Naive thymus-derived CD4-positive, alpha-beta T cell (primary cell): ENCODE measurements at places on chromosomes 3 and 15. TPM values are rescaled to one million over a fixed set of nuclear protein-coding genes. Genes with fewer than 3 reads are reported as not detected.

GRCh38 chr3:187994221-187995042, 159.5 kb upstream of the LPP start:
- peaks cover 37% of the 10 kb centered on the region for H3K4me1 ChIP-seq
- no peak overlapping the region for H3K27ac ChIP-seq
- no peak overlapping the region for H3K4me3 ChIP-seq
- no peaks in the 10 kb centered on the region for H3K36me3 ChIP-seq
- H3K27me3 ChIP-seq: no peaks in the 10 kb centered on the region

DNA sequence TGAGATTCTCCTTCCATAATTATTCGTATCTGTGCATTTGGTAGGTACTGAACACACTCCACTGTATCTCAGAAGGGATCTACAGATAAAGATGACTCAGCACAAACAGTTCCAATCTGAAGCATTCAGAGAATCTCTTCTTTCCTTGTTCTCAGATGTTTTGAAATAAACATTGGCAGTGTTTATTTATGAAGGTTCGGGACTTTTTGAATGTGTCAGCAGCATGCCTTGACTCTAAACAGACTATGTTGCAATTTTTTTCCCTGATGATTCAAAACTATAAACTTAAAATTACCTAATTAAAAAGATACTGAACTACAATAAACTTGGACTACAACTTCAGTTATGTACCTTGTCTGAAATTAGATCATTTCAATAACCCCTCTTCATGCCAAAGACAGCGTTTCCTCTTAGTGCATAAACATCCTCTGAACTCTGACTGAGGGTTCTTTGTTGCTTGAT, 612.9 kb upstream of the TBL1XR1 start:
- no peaks in the 10 kb centered on the region for H3K4me1 ChIP-seq
- no peak overlapping the region for H3K27ac ChIP-seq
- peak; percentile 16 for DNase-seq
- H3K36me3 ChIP-seq: no peaks in the 10 kb centered on the region
- H3K4me3 ChIP-seq: no peak overlapping the region
- H3K27me3 ChIP-seq: no peaks in the 10 kb centered on the region

GRCh38 chr3:53939813-53940212, 48.2 kb upstream of the SELENOK start:
- no peak overlapping the region for H3K4me3 ChIP-seq
- H3K36me3 ChIP-seq: no peaks in the 10 kb centered on the region
- H3K27ac ChIP-seq: no peak overlapping the region
- H3K27me3 ChIP-seq: no peaks in the 10 kb centered on the region

DNA sequence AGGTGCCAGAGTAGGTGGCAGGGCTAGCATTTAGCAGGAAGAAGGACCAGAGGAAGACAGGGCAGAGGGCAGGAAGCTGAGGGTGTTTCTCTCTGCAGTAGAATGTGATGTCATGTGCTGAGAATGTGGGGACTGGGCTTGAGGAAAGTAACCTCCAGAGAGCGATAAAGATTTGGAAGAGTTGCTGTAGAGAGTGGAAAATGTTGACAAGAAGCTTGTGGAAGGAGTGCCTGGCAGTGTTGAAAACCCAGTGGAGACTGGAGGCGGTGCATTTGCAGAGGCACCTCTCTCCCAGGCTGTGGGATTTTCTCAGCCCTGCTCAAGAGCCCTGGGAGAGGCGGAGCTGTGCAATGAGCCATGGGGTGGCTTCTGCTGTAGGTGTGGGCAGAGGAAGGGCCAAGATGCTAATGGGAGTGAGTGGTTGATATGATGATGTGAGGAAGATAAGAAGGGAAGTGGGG, 54.8 kb downstream of the MESD start:
- H3K4me3 ChIP-seq: no peak overlapping the region
- DNase-seq: no peak
- no peaks in the 10 kb centered on the region for H3K27me3 ChIP-seq
- H3K36me3 ChIP-seq: no peaks in the 10 kb centered on the region
- H3K4me1 ChIP-seq: no peaks in the 10 kb centered on the region

DNA sequence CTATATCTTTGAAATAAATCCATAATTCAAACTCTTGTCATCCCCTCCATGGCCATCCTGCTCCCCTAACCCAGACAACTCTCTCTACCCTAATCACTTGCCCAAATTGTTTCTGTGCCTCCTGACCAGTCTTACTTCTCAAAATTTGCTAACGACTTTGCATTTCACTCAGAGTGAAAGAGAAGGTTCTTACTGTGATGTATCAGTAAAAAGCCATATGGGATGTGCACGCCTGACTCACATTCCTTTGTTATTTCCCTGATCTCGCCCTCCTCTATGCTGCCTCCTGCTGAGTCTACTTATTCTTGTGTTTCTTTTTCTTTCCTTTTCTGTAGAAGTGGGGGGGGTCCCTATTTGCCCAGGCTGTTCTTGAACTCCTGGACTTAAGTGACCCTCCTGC, 487.2 kb upstream of the FRG2C start:
- no peak overlapping the region for H3K27ac ChIP-seq
- no peaks in the 10 kb centered on the region for H3K4me1 ChIP-seq
- no peak for DNase-seq
- H3K27me3 ChIP-seq: no peaks in the 10 kb centered on the region
- H3K4me3 ChIP-seq: no peak overlapping the region

DNA sequence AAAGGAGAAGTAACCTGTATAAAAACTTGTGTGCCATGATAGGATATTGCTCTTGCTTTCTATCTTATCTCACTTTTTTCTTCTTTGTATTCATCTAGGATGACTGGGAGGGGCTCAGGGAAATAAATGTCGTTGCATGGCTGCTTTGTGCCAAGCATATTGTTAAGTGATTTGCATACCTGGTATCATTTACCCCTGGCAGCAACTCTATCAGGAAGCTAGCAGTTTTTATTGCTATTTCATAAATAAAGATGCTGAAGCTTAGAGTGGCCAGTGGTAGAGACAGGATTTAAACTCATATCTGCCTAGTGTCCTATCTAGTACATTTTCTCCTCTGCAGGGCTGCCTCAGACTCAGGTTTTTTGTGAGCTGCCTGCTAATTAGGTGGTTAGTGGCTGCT, 253.3 kb downstream of the PTPRG start:
- H3K4me3 ChIP-seq: no peak overlapping the region
- no peaks in the 10 kb centered on the region for H3K27me3 ChIP-seq
- H3K4me1 ChIP-seq: no peaks in the 10 kb centered on the region
- DNase-seq: no peak
- H3K36me3 ChIP-seq: no peaks in the 10 kb centered on the region

GRCh38 chr3:141368062-141368924, at the start of gene ZBTB38:
Gene ZBTB38 (plus strand): TSS chr3:141368504. CDS start chr3:141442389, 73,885 bp downstream.
- H3K4me1 ChIP-seq: no peaks in the 10 kb centered on the region
- no peak within 1 kb of the TSS for H3K4me3 ChIP-seq
- H3K36me3 ChIP-seq: no peaks in the 10 kb centered on the region
- H3K27ac ChIP-seq: no peak within 1 kb of the TSS

DNA sequence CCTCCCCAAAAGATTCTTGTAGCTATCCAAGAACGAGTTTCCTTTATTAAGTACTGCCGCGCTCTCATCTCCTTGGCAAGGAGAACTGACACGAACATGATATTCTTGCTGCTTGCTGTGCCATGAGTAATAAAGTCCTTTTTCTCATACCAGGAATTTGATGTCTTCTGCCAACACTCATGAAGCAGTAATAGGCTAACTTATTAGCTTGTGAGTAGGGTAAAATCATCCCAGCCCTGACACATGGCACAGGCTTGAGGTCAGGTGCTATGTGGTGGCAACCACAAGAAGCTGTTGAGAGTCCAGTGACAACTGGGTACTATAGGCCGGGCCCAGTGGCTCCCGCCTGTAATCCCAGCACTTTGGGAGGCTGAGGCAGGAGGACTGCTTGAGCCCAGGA, 22.7 kb upstream of the UBXN7 start:
- no peaks in the 10 kb centered on the region for H3K36me3 ChIP-seq
- H3K4me3 ChIP-seq: no peak overlapping the region
- H3K4me1 ChIP-seq: no peaks in the 10 kb centered on the region
- no peak overlapping the region for H3K27ac ChIP-seq
- DNase-seq: no peak
- no peaks in the 10 kb centered on the region for H3K27me3 ChIP-seq

GRCh38 chr15:88337993-88338392, 81.5 kb upstream of the NTRK3 start:
- no peak overlapping the region for H3K4me3 ChIP-seq
- no peaks in the 10 kb centered on the region for H3K36me3 ChIP-seq
- DNase-seq: no peak
- no peak overlapping the region for H3K27ac ChIP-seq

DNA sequence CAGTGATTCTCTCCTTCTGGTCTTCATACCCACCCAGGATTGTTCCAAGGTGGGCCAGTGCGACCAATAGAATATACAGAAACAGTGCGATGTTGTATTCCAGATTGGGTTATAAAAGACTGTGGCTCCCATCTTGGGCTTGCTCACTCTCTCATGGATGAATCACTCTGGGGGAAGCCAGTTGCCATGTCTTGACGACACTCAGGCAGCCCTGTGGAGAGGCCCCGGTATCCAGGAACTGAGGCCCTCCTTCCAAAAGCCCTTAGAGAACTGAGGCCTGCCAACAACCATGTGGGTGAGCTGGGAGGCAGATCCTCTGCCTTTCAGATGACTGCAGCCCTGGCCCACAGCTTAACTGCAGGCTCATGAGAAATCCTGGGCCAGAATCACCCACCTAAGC, 57.2 kb downstream of the SH3GL3 start:
- no peaks in the 10 kb centered on the region for H3K4me1 ChIP-seq
- no peak overlapping the region for H3K4me3 ChIP-seq
- no peak overlapping the region for H3K27ac ChIP-seq

DNA sequence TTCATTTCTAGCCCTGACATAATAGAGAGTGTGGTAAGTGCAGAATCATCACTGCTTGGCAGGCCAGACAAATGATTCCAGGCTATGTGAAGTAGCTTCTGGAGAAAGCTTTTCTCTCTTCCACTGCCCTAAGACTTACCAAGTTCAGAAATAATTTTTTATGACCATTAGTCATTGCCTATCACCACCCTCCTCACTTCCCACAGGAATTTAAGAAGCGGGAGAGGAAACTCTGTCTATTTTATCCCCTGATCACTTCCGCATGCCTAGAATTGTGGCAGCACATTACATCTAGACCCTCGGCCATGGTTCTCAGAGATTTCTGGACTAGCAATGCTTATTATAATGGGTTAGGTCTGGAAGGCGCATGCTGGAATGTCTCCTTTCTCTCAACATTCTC, 397.8 kb upstream of the NR2F2 start:
- H3K4me3 ChIP-seq: no peak overlapping the region
- H3K36me3 ChIP-seq: no peaks in the 10 kb centered on the region
- no peaks in the 10 kb centered on the region for H3K4me1 ChIP-seq
- H3K27ac ChIP-seq: no peak overlapping the region

Gene TFRC
- total RNA-seq: 60.2 TPM

Gene GPR149
- total RNA-seq: not detected

Gene RYR3
- 1.7 TPM for total RNA-seq

Gene EIF3J
- total RNA-seq: 68.5 TPM

Gene CCR1
- total RNA-seq: 4.5 TPM

Gene APOD
- not detected for total RNA-seq

Gene P2RY13
- total RNA-seq: not detected

Gene TRAIP
- total RNA-seq: 5.7 TPM

Gene GCNT3
- not detected for total RNA-seq

Gene GOLGA8M
- total RNA-seq: 1.9 and 2.9 TPM in 2 replicates
